Germinal center (tissue), 1 donor: ENCODE measurements at places on chromosomes 5 and 9.
A peak's percentile ranks its signal among the peaks of the same experiment; 100 is the strongest.

GRCh38 chr5:1010641-1011046 is 2.0 kb downstream of the NKD2 start:
- no peak for DNase-seq

- DNase-seq, result peak; percentile 3
Observed at GRCh38 chr5:8993031-8993430, 552.8 kb downstream of the SEMA5A start.

GRCh38 chr5:108212775-108213346 is 169.0 kb downstream of the FBXL17 start:
- DNase-seq, result no peak

DNA sequence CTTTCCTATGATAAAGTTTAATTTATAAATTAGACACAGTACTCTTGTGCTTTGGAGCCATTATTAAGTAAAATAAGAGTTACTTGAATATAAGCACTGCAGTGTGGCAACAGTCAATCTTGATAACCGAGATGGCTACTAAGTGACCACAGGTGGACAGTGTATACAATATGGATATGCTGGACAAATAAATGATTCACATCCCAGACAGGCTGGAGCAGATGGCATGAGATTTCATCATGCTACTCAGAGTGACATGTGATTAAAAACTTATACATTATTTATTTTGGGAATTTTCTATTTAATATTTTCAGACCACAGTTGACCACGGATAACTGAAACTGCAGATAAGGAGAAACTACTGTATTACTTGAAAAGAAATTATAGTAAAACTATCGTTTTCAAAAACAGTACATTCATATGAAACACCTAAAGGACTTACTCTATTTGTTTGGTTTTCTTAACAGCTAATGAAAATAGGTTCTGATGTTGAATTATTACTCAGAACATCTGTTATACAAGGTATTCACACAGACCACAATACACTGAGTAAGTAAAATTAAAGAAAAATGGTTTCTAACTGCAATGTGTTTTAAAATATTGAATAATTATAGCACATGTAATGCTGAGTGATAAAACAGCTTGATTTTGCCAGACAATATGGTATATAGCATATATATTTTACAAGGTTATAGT is 16.0 kb downstream of the LYRM7 start:
- DNase-seq, result no peak

GRCh38 chr5:174559141-174559540 is 165.2 kb upstream of the MSX2 start:
- DNase-seq, result no peak

DNA sequence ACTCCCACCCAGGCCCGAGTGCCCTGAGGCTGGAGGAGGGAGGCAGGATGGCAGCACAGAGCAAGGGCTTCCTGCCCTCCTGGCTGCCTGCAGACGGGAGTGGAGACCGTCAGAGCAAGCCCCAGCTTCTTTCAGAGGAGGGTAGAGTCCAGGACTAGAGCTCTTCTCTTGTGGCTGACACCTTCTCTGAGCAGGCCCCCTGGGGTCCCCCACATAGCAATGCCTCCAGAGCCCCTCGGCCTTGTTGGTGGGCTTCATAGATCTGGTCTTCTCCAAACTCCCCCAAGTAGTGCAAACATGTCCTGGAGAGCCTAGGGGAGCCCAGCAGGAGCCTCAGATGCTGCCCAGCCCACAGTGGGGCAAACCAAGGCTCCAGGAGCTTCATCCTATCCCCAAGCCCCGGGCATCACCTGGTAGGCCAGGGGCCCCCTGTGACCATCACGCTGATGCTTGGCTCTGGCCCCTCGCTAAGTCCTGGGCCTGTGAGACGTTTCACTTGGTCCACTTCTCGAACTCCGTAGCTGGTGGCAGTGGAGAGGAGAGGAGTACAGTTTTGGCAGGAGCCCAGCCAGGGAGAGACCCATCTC is 2.0 kb downstream of the MZB1 start:
- DNase-seq, result no peak

DNA sequence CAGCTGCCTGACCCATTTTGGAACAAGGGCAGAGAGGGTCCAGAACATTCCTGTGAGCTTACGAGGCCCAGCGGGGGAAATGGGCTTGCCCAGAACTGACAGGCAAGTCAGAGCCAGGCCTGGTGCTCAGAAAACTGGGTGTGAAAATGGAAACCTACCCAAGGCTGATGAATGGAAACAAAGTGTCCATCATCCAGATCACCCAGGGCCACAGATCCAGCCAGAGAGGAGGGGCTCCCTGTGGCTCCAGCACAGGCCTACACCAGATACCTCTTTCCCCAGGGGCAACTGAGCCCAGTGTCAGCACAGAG is 3.1 kb downstream of the CLTB start:
- no peak for DNase-seq

DNA sequence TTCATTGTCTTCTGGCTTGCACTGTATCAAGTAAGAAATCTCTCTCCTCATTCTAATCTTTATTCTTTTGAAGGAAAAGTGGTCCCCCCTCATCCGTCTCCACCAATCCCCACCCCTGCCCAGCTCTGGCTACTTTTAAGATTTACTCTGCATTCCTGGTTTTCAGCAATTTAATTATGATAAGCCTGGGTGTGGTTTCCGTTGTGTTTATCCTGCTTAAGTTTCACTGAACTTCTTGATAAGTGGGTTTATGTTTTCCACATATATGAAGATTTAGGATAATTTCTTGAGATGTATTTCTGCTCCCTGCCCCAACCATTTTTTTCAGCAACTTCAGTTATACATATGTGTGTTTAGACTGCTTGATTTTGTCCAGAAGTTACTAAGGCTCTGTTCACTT is 46.5 kb downstream of the PTBP3 start:
- DNase-seq, result no peak

- no peak for DNase-seq
Observed at GRCh38 chr5:143694357-143694756, 117.6 kb upstream of the HMHB1 start.

DNA sequence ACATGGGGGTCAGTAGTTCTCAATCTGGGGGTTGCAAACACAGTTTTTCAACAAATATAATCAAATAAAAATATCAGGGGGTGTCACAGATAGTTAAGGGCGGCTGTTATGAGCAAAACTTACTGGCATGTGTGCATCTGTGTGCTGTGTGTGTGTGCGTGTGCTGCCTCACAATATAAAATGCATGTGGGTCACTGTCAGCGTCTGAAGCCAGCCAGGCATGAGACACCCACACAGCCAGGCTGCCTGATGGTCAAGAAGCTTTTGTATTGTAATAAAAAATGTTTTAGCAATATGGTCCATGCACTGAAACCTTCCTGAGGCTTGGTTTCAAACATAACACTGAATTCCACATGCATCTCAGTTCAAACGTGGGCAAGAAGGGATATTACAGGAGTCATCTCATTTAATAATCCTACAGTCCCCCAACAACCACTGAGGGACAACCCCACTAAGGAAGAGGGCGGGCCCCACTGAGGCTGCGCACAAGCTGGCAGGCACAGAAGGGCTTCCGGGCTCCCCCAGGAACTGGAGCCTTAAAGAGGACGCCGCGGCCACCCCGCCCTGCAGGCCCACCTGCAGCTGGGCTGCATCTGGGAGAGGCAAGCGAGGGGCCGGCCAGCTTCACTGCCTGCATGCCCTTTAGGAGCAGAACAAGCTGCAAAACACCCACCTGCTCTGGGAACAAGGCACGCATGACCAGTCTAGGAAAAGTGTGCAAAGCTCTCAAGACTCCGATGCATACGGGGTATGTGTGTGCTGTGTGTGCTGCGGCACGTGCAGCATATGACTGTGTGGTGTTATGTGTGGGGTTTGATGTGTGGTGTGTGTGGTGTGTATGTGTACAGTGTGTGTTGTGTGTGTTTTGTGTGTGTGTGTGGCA is 14.1 kb downstream of the SEMA4D start:
- peak; percentile 77 for DNase-seq

GRCh38 chr5:89435347-89435746 is 552.4 kb upstream of the MEF2C start:
- DNase-seq, result no peak

DNA sequence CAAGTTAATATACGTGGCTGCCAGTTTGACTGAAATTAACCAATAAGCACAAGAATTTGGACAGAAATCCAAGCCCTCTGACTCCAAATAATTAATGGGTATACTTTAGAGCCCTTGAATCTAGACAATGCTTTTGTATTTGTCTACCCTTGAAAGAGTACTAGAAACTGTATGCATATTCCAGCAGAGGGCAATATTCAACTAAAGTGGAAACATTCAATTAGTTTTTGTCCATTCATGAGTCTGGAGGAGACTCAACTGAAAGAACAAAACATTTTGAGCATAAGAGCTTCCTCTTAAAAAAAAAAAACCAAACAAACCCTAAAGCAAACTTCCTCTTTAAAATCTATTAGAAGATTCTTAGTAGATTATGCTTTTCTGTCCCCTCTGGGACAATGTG is 157.8 kb downstream of the ARHGEF28 start:
- no peak for DNase-seq

DNA sequence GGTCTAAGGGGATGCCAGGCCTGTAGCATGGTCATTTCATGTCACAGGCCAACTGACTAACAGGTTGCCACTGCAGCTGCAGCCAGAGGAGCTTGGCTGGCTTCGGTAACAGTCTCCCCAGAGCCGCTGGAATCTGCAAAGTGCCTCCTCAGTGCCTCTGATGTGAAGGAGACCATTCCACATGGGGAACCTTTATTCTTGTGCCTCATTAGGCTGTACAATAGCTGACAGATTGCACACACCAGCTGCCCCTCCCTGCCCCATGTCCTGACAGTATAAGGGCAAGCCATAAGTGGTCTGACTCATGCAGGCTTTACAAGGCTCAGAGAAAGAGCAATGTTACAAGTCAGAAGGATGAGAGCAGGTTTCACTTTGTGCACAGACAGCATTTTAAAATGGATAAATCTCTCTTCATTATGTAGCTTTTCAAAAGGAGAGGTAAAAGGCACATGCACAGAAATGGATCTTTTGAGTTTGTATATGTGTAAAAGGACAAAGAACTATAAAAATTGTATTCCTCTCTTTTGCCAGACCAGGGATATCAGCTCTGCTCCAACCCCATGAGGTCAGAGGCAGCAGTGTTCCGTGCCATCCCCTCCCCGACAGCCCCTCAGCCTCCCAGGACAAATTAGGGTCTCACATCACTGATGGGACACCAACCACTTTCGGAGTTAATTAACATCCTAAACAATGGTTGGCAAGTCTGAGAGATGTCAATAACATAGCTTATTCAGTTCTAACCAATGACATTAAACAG is 467.8 kb downstream of the TMEM232 start:
- no peak for DNase-seq

- no peak for DNase-seq
Observed at GRCh38 chr5:40221796-40222195, 457.9 kb upstream of the PTGER4 start.

GRCh38 chr5:73198833-73199592 is 26.0 kb downstream of the TMEM174 start:
- DNase-seq, result no peak

DNA sequence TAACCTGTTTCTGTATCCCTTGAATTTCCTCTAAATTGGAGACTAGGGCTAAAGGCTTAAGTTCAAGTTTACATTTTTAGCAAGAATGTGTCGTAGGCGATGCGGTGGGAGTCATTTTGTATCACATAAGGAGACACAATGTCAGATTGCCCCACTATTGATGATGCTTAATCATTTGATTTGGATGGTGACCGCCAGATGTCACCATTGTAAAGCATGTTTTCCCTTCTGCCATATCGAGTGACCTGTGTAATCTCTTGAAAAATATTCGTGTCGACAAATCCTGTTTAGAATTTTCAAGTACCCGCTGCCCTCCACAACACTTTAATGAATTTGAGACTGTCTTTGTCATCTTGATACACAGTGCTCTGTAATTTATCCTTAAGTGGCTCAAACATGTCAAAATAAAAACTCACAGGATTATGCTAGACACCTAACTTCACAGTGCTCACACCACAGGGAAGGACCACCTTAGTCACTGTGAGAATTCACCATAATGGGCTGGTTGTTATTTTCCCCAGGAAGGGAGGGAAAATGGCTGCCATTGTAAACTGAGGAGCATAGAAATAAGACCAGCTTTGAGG is 34.5 kb upstream of the SLC46A2 start:
- no peak for DNase-seq

GRCh38 chr5:42810834-42811590 is 680 bp downstream of the SELENOP start:
- DNase-seq, result no peak

- no peak for DNase-seq
Observed at GRCh38 chr9:73539881-73540390, 388.3 kb downstream of the ANXA1 start.

- DNase-seq, result no peak
Observed at GRCh38 chr9:133690081-133690561, 48.0 kb downstream of the SARDH start.

GRCh38 chr5:14665949-14666348 is 1.4 kb downstream of the OTULIN start:
- peak; percentile 76 for DNase-seq

GRCh38 chr5:115180165-115180709 is 10.5 kb upstream of the TRIM36 start:
- DNase-seq, result peak; percentile 66

GRCh38 chr9:126615791-126616447 is 2.2 kb downstream of the LMX1B start:
- no peak for DNase-seq

DNA sequence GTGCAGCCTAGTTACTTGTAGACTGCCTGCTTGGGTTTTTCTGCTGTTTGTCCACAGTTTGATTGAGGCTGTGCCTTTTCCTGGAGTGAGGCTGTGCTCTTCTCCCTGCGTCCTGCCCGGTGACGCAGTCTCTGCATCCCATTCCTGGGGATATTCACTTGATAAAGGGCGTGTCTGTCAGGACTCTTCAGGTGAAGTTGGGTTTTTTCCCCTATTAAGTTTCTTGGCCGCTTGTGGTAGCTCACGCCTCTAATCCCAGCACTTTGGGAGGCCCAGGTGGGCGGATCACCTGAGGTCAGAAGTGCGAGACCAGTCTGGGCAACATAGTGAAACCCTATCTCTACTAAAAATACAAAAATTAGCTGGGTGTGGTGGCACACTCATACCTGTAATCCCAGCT is 50.0 kb upstream of the SUSD3 start:
- DNase-seq, result no peak

DNA sequence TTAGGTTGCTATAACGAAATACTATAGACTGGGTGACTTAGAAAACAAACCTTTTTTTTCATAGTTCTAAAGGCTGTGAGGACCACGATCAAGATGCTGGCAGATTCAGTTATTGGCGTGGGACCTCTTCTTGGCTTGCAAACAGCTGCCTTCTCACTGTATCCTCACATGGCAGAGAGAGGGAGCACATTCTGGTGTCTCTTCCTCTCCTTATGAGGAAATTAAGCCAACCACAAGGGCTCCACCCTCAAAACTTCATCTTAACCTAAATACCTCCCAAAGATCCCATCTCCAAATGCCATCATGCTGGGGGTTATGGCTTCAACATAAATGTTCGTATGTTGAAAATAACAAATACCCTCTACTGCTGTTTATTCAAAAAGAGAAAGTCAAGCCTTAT is 197.1 kb downstream of the CEMIP2 start:
- DNase-seq, result no peak

GRCh38 chr9:34386656-34387055 is 10.0 kb upstream of the MYORG start:
- no peak for DNase-seq

GRCh38 chr5:153835891-153836515 is 202.7 kb downstream of the FAM114A2 start:
- DNase-seq, result no peak

GRCh38 chr5:125393221-125393815 is 646.9 kb upstream of the ZNF608 start:
- no peak for DNase-seq
